Fibroblast of lung (primary cell): ENCODE measurements at places on chromosomes 6 and 20. TPM values are rescaled to one million over a fixed set of nuclear protein-coding genes. Genes with fewer than 3 reads are reported as not detected.

Gene SLC32A1
- not detected in 2 replicates for total RNA-seq

Gene IRF4
- total RNA-seq: under 0.01 TPM in 2 replicates

Gene SPTLC3
- total RNA-seq: 4.0 and 5.9 TPM in 2 replicates

Gene MEI4
- total RNA-seq: not detected in 2 replicates

Gene PGBD1
- total RNA-seq: 5.6 and 5.8 TPM in 2 replicates

Gene AK9
- 10.4 and 15.2 TPM in 2 replicates for total RNA-seq

Gene CASP8AP2
- 12.8 and 13.4 TPM in 2 replicates for total RNA-seq

Gene TBXT
- total RNA-seq: not detected in 2 replicates
